Aorta (tissue), 5 donors: ENCODE measurements at places on chromosomes 12 and 14. TPM values are rescaled to one million over a fixed set of nuclear protein-coding genes. Genes with fewer than 3 reads are reported as not detected.

GRCh38 chr12:51390891-51391282, 319 bp downstream of the GALNT6 start:
- H3K4me3 ChIP-seq = no peak overlapping the region
- DNase-seq = no peak
- no peaks in the 10 kb centered on the region for H3K36me3 ChIP-seq
- no peak overlapping the region for H3K27ac ChIP-seq
- no peaks in the 10 kb centered on the region for H3K4me1 ChIP-seq

DNA sequence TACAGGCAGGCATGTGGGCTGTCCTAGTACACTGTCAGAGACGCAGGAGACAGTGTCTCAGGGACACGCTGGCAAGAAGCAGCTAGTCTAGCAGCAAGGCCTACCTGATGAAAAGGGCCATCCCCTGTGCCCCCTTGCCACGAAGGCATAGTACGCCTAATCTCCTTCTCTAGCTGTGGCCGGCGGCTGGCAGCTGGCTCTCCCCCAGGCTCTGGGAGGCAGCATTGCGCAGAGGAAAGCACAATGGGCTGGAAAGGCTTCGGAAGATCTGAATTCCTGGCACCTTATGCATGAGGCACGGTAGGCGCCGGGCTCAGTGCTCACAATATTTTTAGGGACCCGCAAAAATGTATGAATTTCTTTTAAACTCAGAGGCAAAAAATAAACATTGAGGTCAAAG, 16.0 kb upstream of the PLEKHH1 start:
- DNase-seq = peak; percentile 46
- H3K27ac ChIP-seq = no peak overlapping the region
- no peaks in the 10 kb centered on the region for H3K4me1 ChIP-seq
- H3K36me3 ChIP-seq = no peaks in the 10 kb centered on the region

- no peaks in the 10 kb centered on the region for H3K36me3 ChIP-seq
- no peak overlapping the region for H3K4me3 ChIP-seq
- H3K4me1 ChIP-seq = peaks cover 9% of the 10 kb centered on the region
- no peaks in the 10 kb centered on the region for H3K27me3 ChIP-seq
Measured at GRCh38 chr12:116162071-116162470, 115.4 kb downstream of the MED13L start.

GRCh38 chr14:105902131-105902898, 375.9 kb downstream of the TMEM121 start:
- H3K27ac ChIP-seq = no peak overlapping the region
- no peaks in the 10 kb centered on the region for H3K36me3 ChIP-seq
- no peaks in the 10 kb centered on the region for H3K27me3 ChIP-seq
- no peak for DNase-seq
- H3K4me3 ChIP-seq = no peak overlapping the region

- no peaks in the 10 kb centered on the region for H3K36me3 ChIP-seq
- no peak overlapping the region for H3K4me3 ChIP-seq
- no peaks in the 10 kb centered on the region for H3K4me1 ChIP-seq
- DNase-seq = no peak
- no peak overlapping the region for H3K27ac ChIP-seq
Measured at GRCh38 chr12:16299403-16299802, 21.9 kb upstream of the SLC15A5 start.

GRCh38 chr14:22955702-22956569, 954 bp downstream of the HAUS4 start:
- no peak for DNase-seq
- H3K36me3 ChIP-seq = no peaks in the 10 kb centered on the region
- H3K4me3 ChIP-seq = peak overlapping the region; percentile 76
- H3K4me1 ChIP-seq = no peaks in the 10 kb centered on the region
- no peaks in the 10 kb centered on the region for H3K27me3 ChIP-seq
- peak overlapping the region; percentile 92 for H3K27ac ChIP-seq

DNA sequence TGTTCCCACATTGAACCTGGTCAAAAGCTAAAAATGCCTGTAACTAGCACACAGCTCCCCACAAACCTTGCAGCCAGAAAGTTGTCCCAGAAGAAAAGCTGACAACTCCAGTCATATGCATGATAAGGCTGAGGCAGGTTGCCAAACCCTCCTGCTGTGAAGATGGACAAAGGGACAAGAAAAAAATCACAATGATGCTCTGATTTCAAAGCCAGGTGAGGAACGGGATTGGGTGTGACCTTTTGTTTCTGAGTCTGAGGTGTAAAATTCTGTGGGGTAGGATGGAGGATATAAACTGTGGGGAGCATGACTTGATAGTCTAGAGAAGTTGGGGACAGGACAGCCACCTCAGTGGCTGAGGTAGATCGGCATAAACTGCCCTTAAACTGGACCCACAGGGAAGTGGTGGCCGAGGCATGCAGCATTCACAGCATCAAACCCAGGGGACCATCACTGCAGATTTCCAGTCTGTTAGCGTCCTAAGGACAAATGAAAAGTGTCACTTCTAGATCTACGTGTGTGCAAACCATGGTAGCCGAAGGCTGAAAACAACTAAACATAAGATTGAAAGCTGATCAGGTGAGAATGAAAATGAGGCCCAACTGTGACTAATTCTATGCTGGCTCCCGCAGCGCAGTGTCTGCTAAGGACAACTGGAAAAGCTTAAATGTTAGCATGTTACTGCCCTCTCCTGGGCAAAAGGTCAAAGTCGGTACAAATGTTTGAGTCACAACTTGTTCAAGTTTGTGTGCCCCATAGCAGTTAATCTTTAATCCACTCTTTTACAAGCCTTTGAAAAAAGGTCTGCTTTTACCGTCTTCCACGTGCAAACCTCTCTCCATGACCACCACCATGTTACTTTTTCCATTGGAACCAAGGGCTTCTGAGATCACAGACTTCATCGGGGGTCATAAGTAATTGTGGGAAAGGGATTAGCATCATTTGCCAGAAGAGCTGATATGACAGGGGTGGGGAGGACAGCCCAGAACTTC, 39.8 kb downstream of the GRIN2B start:
- no peaks in the 10 kb centered on the region for H3K36me3 ChIP-seq
- H3K27ac ChIP-seq = no peak overlapping the region
- DNase-seq = no peak
- H3K4me1 ChIP-seq = no peaks in the 10 kb centered on the region
- H3K27me3 ChIP-seq = no peaks in the 10 kb centered on the region
- H3K4me3 ChIP-seq = no peak overlapping the region

DNA sequence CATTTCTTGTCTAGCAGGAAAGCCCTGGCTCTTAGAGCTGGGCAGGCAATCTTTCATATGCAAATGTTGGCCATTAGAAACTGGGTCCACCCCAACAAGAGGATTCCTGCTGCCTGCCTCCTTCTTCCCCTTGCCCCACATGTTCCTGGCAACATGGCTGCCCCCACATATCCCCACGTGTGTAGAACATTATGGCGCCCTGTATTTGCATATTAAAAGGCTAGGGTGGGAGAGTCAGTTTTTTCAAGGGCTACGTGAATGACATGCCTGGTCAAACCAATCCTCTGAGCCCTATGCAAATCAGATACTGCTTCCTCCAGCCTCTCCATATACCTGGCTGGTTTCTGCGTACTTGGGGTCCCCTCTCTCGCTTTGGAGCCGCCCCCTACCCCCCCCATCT, 514.0 kb downstream of the FUT8 start:
- H3K4me3 ChIP-seq = no peak overlapping the region
- no peak for DNase-seq
- no peak overlapping the region for H3K27ac ChIP-seq

DNA sequence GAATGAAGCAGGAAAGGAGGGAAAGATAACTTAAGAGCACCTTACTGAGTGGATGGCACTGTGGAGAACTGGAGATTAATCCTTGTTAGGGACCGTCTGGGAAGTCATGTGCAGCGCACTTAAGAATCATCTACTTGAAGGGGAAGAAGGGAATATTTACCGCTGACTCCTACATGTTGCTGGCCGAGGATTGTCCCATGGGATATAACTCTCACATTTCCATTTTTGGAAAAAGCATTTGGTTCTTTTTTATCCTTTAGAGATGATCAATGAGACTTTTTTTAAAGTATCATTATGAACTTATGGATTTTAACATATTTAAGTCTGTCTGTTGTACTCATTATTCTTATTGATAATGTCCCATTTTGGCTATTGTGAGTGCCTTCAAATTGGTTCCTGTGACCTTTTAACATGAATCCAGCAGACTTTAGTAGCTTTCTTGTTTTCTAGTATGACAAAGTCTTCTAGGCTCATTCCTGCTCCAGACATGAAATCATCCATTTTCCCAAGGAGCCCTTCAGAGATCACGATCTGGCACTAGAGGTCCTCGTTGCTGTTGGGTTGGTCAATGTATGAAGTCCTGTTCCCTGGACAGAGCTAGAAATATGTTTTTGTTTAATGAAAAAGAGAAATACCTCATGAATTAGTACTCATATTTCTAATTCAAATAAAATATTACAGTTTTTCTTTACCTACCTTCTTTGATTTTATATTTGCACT, 20.2 kb upstream of the FAM234B start:
- no peak overlapping the region for H3K4me3 ChIP-seq
- H3K27me3 ChIP-seq = peaks cover 1% of the 10 kb centered on the region
- H3K4me1 ChIP-seq = no peaks in the 10 kb centered on the region

- no peak for DNase-seq
- H3K4me3 ChIP-seq = no peak overlapping the region
- H3K27me3 ChIP-seq = no peaks in the 10 kb centered on the region
- no peaks in the 10 kb centered on the region for H3K36me3 ChIP-seq
Measured at GRCh38 chr12:6165395-6165794, 34.8 kb upstream of the CD9 start.

GRCh38 chr14:54194501-54194900, 202.3 kb upstream of the CDKN3 start:
- no peak overlapping the region for H3K4me3 ChIP-seq
- DNase-seq = no peak
- no peaks in the 10 kb centered on the region for H3K36me3 ChIP-seq
- H3K4me1 ChIP-seq = no peaks in the 10 kb centered on the region

DNA sequence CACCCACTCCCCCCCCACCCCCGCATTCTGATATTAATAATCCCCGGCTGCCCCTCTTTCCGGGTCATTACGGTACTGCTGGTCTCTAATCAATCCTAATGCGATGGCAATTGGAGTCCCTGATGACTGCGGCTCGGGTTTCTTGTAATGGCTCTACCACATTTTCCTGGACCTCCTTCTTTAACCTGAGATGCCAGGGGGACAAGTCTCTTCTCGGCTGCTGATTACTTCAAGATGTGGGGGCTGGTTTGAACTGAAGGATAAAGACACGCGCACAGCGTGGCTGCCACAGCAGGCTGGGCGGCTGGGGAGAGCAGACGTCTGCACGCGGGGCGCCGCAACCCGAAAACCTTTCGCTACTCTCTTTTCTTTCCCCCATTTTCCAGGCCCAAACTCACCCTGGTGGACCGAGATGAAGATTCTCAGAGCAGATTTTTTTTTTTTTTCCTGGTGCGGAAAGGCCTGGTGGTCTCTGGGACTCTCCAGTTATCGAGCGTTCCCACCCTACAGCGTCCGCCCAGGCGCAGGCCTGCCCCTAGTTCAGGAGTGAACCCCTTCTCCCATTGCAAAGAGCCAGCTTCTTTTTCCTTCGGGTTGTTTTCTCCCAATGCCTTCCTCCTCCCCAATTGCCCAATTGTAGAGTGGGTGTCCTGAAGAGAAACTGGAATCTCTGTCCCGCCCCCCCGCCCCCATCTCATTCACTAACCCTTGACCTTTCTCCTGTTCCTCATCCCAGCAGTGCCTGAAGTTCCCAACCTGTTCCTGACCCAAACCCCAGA, 6.0 kb upstream of the SIX1 start:
- no peak overlapping the region for H3K27ac ChIP-seq
- H3K4me1 ChIP-seq = no peaks in the 10 kb centered on the region
- no peaks in the 10 kb centered on the region for H3K27me3 ChIP-seq

The TAMALIN gene
- 129 TPM for total RNA-seq

The MGP gene
- 7,115 TPM for total RNA-seq

The DNAI7 gene
- total RNA-seq = 0.24 TPM

The RPGRIP1 gene
- total RNA-seq = 0.39 TPM

The INHBC gene
- total RNA-seq = not detected

The PIANP gene
- 10.7 TPM for total RNA-seq

The CELA1 gene
- total RNA-seq = not detected

The MYF6 gene
- total RNA-seq = not detected
